Adrenal gland (tissue), 19 donors: ENCODE measurements at places on chromosomes 1 and 21. TPM values are rescaled to one million over a fixed set of nuclear protein-coding genes. Genes with fewer than 3 reads are reported as not detected.

DNA sequence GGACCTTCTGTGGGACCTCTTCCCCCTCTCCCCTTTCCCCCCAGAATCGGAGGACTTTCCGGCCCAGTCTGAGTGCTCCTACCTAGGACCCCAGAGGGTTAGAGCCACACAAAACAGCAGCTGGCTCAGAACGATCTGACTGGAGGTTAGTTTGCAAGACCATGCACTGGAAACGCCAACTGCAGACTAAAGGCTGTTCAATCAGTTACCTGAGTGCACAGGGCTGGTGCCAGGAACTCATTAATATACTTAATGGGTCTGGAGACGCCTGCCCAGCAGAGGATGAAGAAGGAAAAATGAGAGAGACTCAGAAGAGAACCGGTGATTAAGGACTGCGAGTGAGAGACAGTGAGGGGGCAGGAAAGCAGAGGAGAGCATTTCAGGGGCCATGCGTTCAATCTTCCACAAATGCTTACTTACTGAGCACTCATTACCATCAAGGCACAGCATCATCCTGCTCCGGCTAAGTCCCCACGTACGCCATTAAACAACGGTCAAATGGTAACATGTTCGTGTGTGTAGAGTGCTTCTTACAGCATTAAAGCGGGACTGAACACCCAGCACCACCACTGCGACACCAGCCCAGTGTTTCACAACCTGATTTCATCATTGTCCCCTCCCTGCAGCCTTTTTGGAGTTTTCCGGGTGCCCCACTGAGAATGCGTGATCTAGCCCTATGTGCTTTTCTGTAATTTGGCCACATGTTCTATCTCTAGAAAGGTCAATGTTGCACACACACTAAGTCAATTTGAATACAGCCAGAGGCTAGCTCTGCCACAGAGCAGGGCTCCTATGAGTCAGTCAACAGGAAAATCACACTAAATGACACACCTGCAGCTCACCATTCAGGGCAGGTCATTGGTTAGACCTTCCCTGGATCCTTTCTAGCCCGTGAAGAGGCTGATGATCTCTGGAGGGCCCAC, 7.6 kb downstream of the ENO1 start:
- no peak for DNase-seq

DNA sequence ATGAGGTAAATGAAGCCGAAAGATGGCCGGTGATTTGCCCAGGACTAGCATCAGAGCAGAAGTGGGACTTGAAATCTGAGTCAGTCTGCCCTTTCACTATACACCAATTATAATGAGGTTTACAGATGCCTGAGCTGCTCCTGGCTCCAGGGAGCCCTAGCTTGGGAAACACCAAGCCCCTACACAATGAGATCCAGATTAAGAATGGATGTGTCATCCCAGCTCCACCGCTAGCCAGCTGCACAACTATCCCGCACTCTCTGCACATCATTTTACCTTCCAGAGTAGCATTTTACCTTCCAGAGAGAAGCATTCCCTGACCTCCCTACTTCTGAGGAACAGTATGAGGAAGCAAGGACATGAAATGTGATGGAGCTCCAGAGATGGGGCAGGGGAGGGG, 27.0 kb downstream of the SERTAD4 start:
- DNase-seq: no peak

- no peak for DNase-seq
These were observed 17.0 kb downstream of the MFN2 start for GRCh38 chr1:11997081-11997850.

DNA sequence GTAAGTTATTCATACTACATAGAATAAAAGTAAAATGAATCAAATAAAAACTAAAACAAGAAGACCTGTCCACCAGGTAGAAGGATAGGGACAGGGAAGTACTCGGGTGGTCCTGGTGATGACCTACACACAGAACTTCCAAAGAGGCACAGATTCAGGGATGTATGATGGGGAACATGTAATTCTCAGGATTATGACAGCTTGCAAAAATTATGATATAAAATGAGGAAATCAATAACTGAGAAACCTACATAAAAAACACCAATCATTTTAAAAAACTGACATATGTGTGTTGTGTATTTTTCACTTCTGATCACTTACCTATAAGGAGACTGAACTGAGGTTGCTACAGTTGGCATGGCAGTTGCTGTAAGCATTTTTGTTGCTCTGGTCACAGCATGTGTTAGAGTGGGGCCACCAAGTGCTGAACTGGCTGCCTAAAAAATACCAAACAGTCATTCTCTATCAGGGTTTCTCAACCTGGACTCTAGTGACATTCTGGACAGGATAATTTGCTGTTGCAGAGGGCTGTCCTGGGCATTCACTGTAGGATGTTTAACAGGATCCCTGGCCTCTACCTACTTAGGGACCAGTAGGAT, 73.8 kb downstream of the USP24 start:
- no peak for DNase-seq

Gene OPRD1
- total RNA-seq: not detected

Gene LCE3D
- not detected for total RNA-seq
